ENCODE measurements at places on chromosomes 2 and 18.

GRCh38 chr2:227579791-227580190 is 18.9 kb upstream of the SCYGR2 start:
- no peak for DNase-seq

GRCh38 chr18:42931491-42931890 is 184.0 kb downstream of the RIT2 start:
- peak; percentile 82 for DNase-seq

GRCh38 chr18:49666045-49666775 is 104.4 kb downstream of the LIPG start:
- peak; percentile 77 for DNase-seq

- DNase-seq: no peak
Measured at GRCh38 chr2:33265584-33266338, 210.7 kb upstream of the RASGRP3 start.

DNA sequence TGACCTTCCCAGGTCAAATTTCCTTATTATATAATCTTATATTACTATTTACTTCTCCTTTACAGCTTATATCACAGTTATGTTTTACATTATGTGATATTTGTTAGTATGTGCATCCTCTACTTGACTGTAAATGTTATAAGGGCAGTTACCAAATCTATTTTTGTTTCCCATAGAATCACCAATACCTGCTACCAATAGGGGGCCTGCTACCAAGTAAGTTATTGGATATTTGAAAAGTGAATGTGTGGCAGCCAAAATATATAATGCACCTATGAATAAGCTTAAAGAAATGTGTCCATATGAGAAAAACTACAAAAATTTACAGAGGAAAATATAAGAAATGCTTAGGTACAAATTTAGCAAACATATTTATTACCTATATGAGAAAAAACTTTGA is 23.9 kb upstream of the CTAGE1 start:
- no peak for DNase-seq

DNA sequence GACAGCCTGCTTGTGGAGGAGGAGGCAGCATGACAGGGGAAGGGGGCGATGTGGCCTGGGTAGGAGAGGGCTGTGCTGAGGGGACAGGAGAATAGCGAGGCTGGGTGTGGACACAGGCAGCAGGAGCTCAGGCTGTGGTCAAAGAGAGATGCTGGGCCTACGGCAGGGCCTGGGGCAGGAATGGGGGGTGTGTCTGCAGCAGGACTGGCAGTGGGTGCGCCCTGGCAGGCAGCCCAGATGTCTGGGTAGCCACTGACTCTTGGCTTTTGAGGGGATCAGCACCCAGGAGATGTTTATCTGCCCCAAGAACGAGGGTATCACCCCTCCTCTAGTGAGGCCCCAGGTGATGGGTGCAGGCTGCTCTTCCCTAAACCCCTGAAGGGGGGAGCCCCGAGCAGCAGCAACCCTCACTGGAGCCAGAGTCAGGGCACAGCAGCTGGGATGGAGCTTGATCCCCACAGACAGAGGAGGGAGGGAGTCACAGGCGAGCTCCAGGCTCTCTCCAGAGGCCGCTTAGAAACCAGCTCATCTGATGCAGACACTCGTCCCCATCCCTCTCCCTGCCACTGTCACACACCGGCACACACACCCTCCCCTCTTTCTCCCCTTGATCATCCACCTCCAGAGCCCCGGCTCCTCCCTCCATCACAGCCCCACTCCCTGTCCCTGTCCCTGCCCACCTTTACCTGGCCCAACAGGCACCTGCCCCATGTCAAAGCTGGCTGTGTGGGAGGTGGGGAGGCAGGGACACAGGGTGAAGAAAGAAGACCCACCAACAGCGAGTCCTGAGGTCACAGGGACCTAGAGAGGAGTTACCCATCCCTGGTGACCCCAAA is 29.8 kb upstream of the TNS1 start:
- DNase-seq: no peak

DNA sequence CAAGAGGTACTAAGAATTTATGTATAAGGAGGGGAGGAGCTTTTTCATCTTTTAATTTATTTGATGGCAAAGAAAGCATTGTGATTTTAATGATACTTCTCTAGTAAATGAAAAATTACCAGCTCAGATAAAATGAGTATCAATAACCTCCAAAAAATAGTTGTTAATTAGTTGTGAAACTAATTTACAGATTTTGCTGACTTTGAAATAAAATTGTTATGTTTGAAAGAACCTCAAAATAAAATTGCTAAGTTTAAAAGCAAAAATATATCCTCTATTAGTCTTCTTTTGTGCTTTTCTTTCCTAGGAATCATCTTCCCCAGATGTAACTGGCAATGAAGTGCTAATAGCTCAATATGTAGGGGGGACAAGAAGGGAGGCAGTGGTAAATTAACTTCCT is 36.5 kb downstream of the ZC3H6 start:
- no peak for DNase-seq

GRCh38 chr2:96554293-96555145 is 18.0 kb downstream of the ARID5A start:
- DNase-seq: peak; percentile 65

DNA sequence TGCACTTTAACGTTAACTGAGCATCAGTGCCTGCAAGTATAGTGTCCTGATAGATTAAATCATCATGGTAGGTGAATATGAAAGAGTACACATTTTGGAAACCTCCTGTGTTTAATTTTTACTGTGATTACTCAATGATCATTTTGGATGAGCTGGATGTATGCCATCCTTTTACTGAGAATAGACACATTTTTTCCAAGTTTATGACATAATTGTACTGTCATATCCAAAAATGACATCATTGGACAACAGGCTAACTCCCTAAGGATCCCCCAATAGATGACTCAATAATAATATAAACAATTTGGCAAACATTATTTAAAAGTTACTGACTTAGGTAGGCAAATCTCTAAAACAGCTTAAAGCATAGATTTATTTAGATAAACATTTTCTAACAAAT is 410.8 kb upstream of the REG3G start:
- DNase-seq: no peak

DNA sequence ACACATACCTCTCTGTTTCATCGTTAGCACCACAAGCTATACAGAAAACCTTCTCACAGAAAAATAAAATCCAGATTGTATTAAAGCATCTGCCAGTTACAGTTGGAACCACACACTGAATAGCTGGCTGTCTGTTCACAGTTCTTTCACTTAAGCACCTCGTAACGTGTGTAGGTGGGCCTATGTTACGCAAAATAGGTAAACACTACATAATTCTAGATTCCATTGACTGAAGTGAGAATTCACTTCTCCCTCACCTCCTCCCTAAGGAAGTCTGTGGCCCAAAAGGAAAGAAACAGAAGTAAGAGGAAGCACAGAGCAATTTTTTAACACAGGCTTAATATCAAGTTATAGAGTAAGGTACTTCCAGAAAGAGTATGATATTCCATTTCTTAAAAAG is 24.9 kb downstream of the PELI1 start:
- no peak for DNase-seq

DNA sequence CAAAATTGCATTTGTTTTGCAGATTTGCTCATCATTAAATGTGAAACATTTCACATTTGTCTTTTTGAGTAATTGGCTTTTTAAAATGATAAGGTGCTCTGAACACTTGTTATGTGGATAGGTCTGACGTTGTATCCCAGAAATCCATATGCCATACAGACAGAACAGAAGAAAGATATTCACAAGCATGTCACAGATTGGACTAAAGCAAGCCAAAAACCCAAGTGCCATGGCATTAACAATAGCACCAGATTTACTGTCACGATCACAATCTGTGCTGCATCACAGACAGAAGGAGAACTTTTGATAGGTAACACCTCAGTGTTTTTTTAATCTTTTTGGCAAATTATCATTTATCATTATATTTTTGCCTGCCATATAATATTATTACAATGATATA is 272.6 kb downstream of the ARHGAP15 start:
- DNase-seq: no peak

DNA sequence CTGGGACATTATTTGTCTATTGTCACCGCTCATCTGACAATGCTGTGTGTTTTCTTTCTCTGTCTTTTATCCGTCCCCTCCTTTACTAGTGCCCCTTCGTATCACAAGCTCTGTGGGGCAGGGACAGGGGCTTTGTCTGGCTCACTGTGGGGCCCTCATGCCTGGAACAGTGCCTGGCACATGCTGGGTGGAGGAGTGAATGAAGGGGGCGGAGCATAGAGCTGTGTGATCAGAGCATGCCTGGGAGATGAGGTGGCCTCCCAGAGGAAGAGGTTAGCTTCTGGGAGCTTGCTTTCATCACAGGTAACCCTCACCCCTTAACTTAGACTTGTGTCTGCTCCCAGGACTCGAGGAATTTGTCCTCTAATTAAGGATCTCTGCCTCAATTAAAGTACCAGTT is 16.4 kb downstream of the MTCL1 start:
- peak; percentile 81 for DNase-seq

DNA sequence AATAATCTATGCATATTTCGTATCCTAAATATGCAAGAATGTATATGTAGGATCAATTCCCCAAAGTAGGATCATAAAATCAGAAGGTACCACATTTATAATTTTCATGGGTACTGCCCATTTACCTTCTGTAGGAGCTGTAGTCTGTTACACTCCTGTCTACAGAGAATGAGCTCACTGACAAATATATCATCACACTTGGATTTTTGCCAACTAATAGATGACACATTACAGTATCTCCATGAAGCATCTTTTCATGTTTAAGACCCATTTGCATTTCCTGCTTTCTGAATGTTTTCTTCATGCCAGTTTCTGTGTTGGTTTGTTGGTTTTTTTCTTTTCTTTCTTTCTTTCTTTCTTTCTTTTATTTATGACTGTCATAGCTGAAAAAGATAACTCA is 70.9 kb upstream of the EML6 start:
- DNase-seq: peak; percentile 49

- no peak for DNase-seq
Measured at GRCh38 chr2:26017464-26018183, 16.3 kb upstream of the RAB10 start.

- DNase-seq: no peak
Measured at GRCh38 chr2:237359518-237359840, 54.5 kb downstream of the COL6A3 start.

GRCh38 chr2:239965318-239965717 is 59.8 kb downstream of the NDUFA10 start:
- DNase-seq: no peak

GRCh38 chr2:186641132-186641806 is 51.4 kb downstream of the ITGAV start:
- DNase-seq: no peak

- peak; percentile 88 for DNase-seq
Measured at GRCh38 chr2:30421604-30422443, 25.2 kb upstream of the LCLAT1 start.

All from choroid plexus epithelial cell (primary cell).